ENCODE measurements at places on chromosomes 3 and 15.

- no peak for DNase-seq
Observed at GRCh38 chr15:98955331-98955730, 52.3 kb downstream of the PGPEP1L start.

DNA sequence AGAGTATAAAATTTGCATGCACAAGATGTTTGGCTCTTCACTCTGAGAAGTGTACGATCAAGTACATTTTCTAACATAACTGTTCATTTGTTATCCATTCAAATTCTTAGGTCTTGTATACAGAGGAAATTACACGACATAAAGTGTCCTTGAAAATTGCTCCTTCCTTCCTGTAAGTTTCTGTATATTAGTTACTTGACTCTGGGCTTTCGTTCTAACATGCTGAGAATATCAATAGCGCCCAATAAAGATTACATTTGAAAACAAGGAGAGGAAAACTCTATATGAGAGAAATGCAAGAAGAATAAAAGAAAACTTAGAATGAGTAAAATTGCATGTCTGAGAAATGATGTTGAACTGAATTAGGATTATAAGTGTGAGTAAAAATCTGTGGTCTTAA, 722.5 kb upstream of the CADM2 start:
- no peak for DNase-seq

GRCh38 chr15:40336744-40337122, 4.0 kb downstream of the CCDC9B start:
- DNase-seq: no peak

GRCh38 chr3:115397433-115397832, 225.9 kb upstream of the GAP43 start:
- DNase-seq: no peak

GRCh38 chr15:26126819-26127387, 263.8 kb upstream of the ATP10A start:
- no peak for DNase-seq

GRCh38 chr15:92907229-92907628, 7.1 kb downstream of the CHD2 start:
- no peak for DNase-seq

GRCh38 chr15:71790081-71790480, 20.3 kb upstream of the NR2E3 start:
- no peak for DNase-seq

DNA sequence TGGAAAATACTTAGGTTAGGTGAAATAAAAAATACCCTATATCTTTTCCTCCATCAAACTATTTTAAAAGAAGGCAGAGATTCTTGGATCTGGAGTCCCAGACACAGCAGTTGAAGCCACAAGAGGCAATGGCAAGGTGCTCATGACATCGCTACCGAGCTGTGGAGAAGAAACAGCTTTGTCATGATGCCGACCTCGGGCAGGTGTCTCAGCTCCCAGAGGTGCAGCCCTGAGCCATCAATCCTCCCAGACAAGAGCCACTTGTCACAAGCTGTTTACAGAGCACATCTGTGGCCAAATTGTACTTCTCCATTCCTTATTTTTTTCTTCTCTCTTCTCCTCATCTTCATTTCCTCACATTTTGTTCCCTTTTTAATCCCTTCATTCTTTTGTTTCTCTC, 50.8 kb downstream of the GPR176 start:
- DNase-seq: no peak
